ENCODE measurements at places on chromosomes 1 and 21. TPM values are rescaled to one million over a fixed set of nuclear protein-coding genes. Genes with fewer than 3 reads are reported as not detected.
A peak's percentile ranks its signal among the peaks of the same experiment; 100 is the strongest.

DNA sequence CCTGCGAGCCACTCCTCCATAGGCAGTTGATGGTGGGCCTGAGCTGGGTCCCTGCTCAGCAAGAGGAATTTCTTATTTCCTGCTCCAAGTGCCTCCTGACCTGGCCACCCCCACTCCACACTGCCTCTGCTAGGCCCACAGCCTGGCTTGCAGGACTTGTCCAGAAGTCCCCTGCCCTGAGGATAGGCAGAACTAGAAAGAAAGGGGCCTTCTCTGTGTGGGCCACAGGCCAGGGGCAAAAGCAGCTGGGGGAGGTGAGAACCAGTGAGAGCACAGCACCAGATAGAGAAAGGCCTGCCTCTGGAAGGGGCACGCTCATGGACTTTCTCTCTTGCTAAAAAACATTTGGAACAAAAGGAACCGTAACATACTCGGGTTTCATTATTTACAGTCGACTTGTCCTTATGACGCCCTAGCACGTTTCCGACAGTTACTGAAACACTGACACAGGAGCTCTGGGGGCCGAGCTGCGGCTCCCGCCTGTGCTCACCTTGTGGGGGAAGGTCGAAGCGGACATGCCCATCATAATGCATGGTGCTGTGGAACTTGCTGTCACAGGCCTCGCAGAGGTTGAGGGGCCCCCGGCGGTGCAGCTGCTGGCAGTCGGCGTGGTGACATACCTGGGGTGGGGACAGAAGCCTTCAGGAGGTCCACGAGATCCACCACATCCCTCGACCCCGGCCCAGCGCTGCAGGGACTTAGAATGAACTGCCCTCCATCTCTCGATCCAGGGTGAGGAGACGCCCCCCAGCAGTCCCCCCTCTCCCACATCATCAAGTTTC lies 11.3 kb upstream of the TNFRSF25 start:
- no peaks in the 10 kb centered on the region for H3K36me3 ChIP-seq
- no peak for DNase-seq
- H3K27ac ChIP-seq = no peak overlapping the region
- peaks cover 8% of the 10 kb centered on the region for H3K4me1 ChIP-seq
- H3K4me3 ChIP-seq = no peak overlapping the region
- H3K27me3 ChIP-seq = no peaks in the 10 kb centered on the region

- H3K27me3 ChIP-seq = no peaks in the 10 kb centered on the region
- H3K4me3 ChIP-seq = no peak overlapping the region
- no peak overlapping the region for H3K27ac ChIP-seq
Measured at GRCh38 chr1:27302612-27303011, 19.4 kb upstream of the TMEM222 start.

- DNase-seq = peak; percentile 86
- H3K4me1 ChIP-seq = no peaks in the 10 kb centered on the region
Measured at GRCh38 chr1:10692401-10693021, 103.9 kb downstream of the CASZ1 start.

DNA sequence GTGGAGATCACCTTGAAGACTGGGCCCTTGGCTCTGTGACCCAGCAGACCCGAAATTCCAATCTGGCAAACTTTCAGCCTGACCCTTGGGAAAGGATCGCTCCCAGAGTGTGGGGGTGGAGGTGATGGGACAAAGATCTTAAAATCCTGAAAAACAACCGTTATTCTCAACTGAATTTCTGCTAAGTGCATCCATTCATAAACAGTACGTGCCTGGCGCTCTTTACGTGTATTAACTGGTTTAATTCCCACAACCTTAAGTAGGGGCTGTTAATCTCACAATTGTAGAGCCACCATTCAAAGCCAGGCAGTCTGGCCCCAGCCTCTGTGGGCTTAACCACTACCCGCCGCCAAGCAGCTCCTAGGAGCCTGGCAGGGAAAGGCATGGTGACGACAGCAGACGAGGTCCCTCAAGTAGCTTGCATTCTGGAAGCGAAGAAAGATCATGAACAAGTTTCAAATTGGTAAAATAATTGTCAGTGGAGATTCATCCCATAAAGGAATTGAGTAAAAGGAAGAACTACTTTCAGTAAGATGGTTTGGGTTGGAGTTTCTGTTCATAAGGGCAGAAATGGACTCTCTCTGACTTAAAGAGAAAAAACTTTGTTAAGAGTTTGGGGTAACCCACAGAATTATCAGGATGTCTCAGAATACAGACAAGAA lies 11.4 kb upstream of the RGS16 start:
- peak overlapping the region; percentile 59 for H3K4me3 ChIP-seq
- no peaks in the 10 kb centered on the region for H3K36me3 ChIP-seq
- H3K4me1 ChIP-seq = peaks cover 11% of the 10 kb centered on the region
- H3K27me3 ChIP-seq = no peaks in the 10 kb centered on the region
- DNase-seq = peak; percentile 33

DNA sequence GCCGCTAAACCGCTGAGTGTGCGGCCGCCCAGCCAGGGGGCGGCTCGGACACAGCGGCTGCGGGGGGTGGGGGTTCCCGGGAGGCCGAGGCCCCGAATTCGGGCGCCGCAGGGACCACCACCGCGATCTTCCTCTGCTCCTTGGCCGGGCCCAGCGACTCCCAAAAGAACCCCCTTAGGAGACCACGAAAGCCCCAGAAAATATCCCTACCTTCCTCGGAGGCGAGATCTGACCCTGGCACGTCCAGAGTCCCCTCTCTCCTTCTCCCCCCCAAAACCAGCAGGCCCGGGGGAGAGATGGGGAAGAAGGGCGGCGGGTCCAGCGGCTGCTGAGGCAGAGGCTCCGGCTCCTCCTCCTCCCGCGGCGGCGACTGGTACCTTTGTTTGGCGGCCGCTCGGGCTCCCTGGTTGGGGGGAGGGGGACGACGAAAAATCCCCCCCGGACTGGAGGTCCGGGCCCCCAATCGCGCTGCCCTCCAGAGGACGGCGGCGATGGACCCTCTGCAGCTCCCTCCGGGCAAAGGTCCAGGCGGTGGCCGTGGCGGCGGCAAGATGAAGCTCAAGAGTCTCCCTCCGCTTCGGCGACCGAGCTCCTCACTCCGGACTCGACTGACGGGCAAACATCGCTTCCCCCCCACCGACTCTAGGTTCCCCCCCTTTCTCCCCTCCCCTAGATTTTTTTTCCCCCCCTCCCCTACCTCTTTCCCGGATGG lies at the start of gene ARID4B:
Gene ARID4B, minus strand, starts transcription at position 621 of the 712 bp plus-strand sequence. CDS start 1,260 bp downstream, outside the sequence.
- peak within 1 kb of the TSS; percentile 73 for H3K4me3 ChIP-seq
- peak; percentile 91 for DNase-seq
- no peaks in the 10 kb centered on the region for H3K27me3 ChIP-seq

- H3K27ac ChIP-seq = no peak overlapping the region
- H3K27me3 ChIP-seq = no peaks in the 10 kb centered on the region
- no peak for DNase-seq
- H3K4me3 ChIP-seq = no peak overlapping the region
- no peaks in the 10 kb centered on the region for H3K4me1 ChIP-seq
- no peaks in the 10 kb centered on the region for H3K36me3 ChIP-seq
Measured at GRCh38 chr1:188466539-188466938, 1637.8 kb downstream of the PLA2G4A start.

GRCh38 chr1:179178183-179178582 lies 51.3 kb downstream of the ABL2 start:
- DNase-seq = no peak
- H3K27me3 ChIP-seq = no peaks in the 10 kb centered on the region
- H3K36me3 ChIP-seq = no peaks in the 10 kb centered on the region
- H3K27ac ChIP-seq = no peak overlapping the region

- DNase-seq = no peak
- H3K27me3 ChIP-seq = no peaks in the 10 kb centered on the region
- no peak overlapping the region for H3K27ac ChIP-seq
- no peak overlapping the region for H3K4me3 ChIP-seq
- no peaks in the 10 kb centered on the region for H3K4me1 ChIP-seq
Measured at GRCh38 chr21:21163904-21164303, 165.7 kb downstream of the NCAM2 start.

GRCh38 chr1:21300774-21301173 lies 10.5 kb upstream of the ECE1 start:
- no peak for DNase-seq
- H3K4me1 ChIP-seq = peaks cover 46% of the 10 kb centered on the region
- H3K27me3 ChIP-seq = no peaks in the 10 kb centered on the region
- H3K4me3 ChIP-seq = no peak overlapping the region
- H3K27ac ChIP-seq = no peak overlapping the region
- H3K36me3 ChIP-seq = no peaks in the 10 kb centered on the region

DNA sequence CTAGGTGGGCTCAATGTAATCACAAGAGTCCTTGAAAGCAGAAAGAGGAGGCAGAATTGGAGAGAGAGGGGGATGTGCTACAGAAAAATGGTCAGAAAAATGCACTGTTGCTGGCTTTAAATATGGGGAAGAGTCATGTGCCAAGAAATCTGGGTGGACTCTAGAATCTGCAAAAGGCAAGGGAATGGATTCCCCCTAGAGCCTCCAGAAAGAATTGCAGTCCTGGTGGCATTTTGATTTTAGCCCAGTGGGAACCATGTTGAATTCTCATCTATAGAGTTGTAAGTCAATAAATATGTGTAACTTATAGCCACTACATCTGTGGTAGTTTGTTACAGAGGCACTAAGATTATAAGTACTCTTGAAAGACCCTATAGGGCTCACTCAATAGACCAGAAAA lies 210.3 kb downstream of the ASTN1 start:
- H3K36me3 ChIP-seq = no peaks in the 10 kb centered on the region
- no peak for DNase-seq
- no peaks in the 10 kb centered on the region for H3K27me3 ChIP-seq
- no peak overlapping the region for H3K27ac ChIP-seq

GRCh38 chr1:172843444-172843843 lies 184.5 kb downstream of the FASLG start:
- H3K27me3 ChIP-seq = no peaks in the 10 kb centered on the region

- H3K4me3 ChIP-seq = no peak overlapping the region
- H3K36me3 ChIP-seq = no peaks in the 10 kb centered on the region
- peaks cover 17% of the 10 kb centered on the region for H3K4me1 ChIP-seq
- DNase-seq = no peak
- no peak overlapping the region for H3K27ac ChIP-seq
Measured at GRCh38 chr1:33466159-33466558, 6.3 kb upstream of the ZSCAN20 start.

- peaks cover 29% of the 10 kb centered on the region for H3K4me1 ChIP-seq
- H3K27ac ChIP-seq = peak overlapping the region; percentile 92
- no peak for DNase-seq
- H3K4me3 ChIP-seq = peak overlapping the region; percentile 92
- no peaks in the 10 kb centered on the region for H3K27me3 ChIP-seq
Measured at GRCh38 chr1:100265562-100265930, 470 bp upstream of the RTCA start.

GRCh38 chr1:66084442-66084841 lies 291.7 kb downstream of the PDE4B start:
- DNase-seq = no peak
- H3K4me1 ChIP-seq = no peaks in the 10 kb centered on the region
- H3K27ac ChIP-seq = no peak overlapping the region
- H3K27me3 ChIP-seq = no peaks in the 10 kb centered on the region

DNA sequence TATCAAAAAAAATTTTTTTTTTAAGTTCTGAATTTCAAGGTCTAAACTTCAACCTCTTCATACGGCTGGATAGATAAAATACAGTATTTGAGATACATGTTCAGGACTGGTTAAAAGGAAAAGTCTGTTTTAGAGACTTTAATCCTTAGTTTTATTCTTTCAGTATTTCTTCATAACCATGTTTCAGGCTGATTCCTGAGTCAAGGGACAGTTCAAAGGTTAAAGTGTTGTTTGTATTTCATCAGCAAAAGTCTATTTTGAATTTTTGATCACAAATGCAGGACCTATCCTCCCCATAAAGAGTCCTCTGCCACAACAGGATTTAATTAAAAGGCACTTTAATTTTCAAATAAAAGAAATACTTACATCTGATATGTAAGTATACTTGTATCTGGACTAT lies 53.5 kb downstream of the SELENOF start:
- H3K27me3 ChIP-seq = no peaks in the 10 kb centered on the region
- H3K27ac ChIP-seq = no peak overlapping the region
- no peak for DNase-seq
- no peak overlapping the region for H3K4me3 ChIP-seq
- no peaks in the 10 kb centered on the region for H3K4me1 ChIP-seq
- no peaks in the 10 kb centered on the region for H3K36me3 ChIP-seq

- H3K4me1 ChIP-seq = no peaks in the 10 kb centered on the region
- no peak overlapping the region for H3K4me3 ChIP-seq
- no peaks in the 10 kb centered on the region for H3K27me3 ChIP-seq
- no peak for DNase-seq
- no peaks in the 10 kb centered on the region for H3K36me3 ChIP-seq
Measured at GRCh38 chr1:40645118-40645680, 20.3 kb downstream of the RIMS3 start.

DNA sequence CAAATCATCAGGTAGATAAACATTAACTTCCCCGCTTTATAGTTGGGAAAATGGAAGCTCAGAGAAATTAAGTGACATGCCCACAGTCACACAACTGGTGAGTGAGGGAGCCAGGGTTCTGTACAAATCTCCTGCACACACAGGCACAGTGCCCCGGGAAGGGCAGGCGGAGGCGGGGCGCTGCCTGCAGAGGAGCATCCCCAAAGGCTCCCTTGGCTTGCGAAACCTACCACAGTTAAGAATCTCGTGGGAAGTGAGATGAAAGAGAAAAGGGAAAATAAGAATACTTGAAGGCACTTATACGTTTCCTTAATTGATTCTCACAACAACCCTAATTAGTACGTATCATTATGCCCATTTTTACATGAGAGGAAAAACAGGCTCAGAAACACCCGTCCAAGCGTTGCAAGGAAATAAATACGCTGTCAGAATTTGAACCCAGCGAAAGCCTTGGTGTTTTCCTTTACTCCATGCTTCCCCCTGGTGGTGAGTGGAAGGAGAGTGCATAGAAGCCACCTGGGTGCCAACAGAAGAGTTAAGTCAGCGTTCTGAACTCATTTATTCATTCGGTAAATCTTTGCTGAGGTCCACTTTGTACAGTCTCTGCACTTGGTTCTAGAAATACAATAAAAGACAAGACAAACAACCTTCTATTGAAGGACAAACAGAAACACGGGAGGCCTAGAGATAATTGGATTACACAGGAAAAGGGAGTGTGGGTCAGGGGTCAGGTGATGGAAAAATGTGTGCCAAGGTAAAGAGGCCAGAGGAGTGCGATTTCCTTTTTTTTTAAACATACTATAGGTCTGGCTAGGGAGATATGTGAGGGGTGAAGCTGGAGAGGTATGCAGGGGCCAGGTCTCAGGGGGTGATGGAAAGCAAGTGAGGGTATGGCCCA lies 28.4 kb downstream of the ACP6 start:
- H3K27ac ChIP-seq = no peak overlapping the region
- DNase-seq = peak; percentile 30
- no peaks in the 10 kb centered on the region for H3K4me1 ChIP-seq
- no peaks in the 10 kb centered on the region for H3K36me3 ChIP-seq

CLCA1 gene
- 87.5 TPM for total RNA-seq

NEGR1 gene
- total RNA-seq = 1.6 TPM

SPATA6 gene
- 7.7 TPM for total RNA-seq

TMPRSS3 gene
- total RNA-seq = not detected

CAPN9 gene
- 42.0 TPM for total RNA-seq

C1orf167 gene
- total RNA-seq = not detected

FLG2 gene
- 0.18 TPM for total RNA-seq

LRRC7 gene
- 1.7 TPM for total RNA-seq

IL19 gene
- not detected for total RNA-seq

DNALI1 gene
- 5.6 TPM for total RNA-seq

HCN3 gene
- 14.0 TPM for total RNA-seq

SYT2 gene
- not detected for total RNA-seq

Measured in Peyer's patch (tissue), 4 donors.